Stimulated activated CD4-positive, alpha-beta T cell treated with anti-CD3 and anti-CD28 coated beads, Interleukin-1b, Interleukin-23, amount 100 ng/mL, for 1 hour (primary cell): ENCODE measurements at places on chromosomes 2 and 18.

GRCh38 chr2:239775623-239776435 lies 249.3 kb downstream of the NDUFA10 start:
- DNase-seq: no peak

DNA sequence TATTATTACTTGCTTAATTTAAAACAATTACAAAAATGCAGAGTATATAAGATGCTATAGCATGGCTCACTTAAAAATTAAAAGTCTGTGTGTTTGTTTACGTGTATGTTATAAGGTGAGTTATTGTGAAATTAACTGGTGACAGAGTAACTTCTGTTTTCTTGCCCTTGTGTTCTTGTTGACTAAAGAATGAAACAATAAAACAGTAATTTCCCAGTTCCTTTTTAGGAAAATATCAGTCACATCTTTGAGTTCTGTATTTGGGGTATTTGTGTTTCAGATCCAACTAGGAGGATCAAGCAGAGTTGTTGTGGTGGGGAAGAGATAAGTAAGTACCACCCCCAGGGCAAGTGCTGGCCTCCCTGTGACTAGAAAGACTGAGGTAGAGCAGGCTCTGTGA lies 143.6 kb downstream of the CCDC148 start:
- no peak for DNase-seq

DNA sequence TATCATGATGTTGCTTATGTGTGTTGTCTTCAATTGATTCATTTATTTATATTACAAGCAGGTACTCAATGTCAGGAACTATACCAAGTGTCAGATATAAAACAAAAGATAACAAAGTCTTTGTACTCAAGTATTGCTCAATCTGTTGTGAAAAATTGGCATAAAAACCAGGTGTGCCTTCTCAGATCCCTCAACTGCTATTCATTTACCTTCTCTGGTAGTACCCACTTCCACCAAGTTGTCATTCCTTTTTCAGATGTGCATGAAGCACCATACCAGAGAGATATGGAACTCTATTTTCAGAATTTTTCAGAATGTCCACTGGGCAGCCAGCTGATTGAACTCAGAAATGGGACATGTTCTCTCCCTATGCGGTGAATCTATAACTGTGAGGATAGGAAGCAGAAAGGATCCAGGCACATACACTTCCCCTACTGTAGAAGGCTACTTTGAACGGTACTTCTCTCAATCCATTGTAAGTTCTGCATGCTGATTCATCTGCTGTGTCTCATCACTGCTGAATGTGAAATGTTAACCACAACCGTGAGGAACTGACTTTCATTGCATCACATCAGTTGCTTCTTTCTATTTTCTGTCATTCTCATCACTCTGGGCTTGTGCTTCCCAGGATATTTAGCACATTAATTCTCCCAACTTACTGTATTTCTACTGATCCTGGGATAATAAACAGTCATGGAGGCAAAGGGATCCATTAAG lies 1621.3 kb downstream of the SUCLG1 start:
- no peak for DNase-seq

GRCh38 chr2:4247791-4248190 lies 544.4 kb downstream of the DCDC2C start:
- DNase-seq: no peak

GRCh38 chr2:1978706-1979105 lies 234.4 kb upstream of the PXDN start:
- DNase-seq: no peak

- DNase-seq: no peak
These were observed 102.9 kb downstream of the CABLES1 start for GRCh38 chr18:23238152-23238531.

GRCh38 chr2:233065954-233066470 lies 5.9 kb downstream of the INPP5D start:
- DNase-seq: no peak

GRCh38 chr2:142315346-142315745 lies 184.5 kb upstream of the LRP1B start:
- DNase-seq: no peak

DNA sequence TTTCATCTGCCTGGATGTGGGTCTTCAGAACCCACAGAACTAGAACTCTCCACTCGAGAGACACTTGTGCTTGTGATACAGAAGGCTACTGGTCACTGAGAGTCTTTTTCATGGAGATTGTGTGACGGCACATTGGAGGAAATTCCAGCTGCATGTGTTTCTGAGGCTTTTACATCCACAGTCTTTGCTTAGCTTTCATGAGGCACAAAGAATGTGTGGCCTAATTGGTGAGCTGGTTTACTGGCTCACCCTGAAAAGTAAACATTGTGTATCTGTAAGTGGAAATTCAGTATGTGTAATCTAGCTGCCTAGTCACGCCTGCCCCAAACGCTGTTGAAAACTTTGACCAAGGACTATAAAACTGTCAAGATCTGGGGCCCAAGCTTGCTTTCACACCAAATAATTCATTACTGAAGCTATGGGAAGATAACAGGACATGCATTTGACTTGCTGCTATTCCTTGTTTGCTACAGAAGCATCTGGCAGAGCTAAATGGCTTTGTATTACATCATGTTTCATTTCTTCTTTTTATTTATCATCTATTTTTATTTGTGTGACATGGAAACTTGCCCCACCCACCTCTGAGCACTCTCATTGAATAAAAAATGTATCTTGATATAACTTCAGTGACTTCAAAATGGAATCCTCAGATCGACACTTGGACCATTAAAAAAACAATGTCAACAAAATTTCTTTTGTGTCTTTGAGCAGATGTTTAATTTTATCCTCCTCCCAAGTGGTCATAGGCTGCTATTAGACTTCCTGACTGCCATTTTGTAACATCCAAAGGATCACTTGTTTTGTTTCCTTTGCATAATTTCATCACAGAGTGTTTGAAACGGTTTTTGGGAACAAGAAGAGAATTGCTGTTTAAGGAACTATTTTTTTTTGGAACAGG lies 80.2 kb downstream of the EFEMP1 start:
- DNase-seq: no peak

DNA sequence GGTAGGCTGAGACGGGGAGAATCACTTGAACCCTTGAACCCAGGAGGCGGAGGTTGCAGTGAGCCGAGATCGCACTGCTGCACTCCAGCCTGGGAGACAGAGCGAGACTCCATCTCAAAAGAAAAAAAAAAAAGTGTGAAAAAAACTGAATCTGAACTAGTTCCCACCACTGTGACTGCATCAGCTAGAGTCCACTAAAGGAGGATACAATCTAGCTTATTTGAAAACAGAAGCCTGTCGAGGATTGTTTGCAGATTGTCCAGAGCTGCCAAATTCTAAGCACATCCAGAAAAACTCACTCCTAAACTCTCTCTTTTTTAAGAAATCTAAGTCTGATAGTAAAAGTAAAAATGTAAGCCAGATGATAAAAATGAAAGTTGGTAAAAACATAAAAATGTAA lies 10.6 kb downstream of the GFPT1 start:
- DNase-seq: no peak

DNA sequence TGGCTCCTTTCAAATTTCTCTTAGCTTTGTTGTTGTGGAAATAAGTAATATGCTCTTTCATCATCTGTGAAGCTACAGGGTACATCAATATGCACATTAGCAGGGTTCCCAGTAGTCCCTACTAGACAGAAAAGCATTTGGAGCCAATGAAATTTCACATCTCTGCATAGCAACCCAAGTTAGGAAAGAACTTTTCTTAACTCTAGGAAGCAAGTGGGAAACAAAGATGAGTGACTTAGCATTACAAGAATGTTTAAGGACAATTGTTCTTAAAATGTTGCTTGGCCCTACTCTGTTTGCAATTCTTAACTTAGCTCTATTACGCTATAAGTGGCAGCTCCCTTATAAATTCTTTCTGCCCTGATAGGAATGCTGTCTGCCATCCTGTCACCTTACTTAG lies 39.6 kb downstream of the ZEB2 start:
- DNase-seq: no peak

- no peak for DNase-seq
These were observed 459.4 kb upstream of the UBE2E3 start for GRCh38 chr2:180520921-180521581.

DNA sequence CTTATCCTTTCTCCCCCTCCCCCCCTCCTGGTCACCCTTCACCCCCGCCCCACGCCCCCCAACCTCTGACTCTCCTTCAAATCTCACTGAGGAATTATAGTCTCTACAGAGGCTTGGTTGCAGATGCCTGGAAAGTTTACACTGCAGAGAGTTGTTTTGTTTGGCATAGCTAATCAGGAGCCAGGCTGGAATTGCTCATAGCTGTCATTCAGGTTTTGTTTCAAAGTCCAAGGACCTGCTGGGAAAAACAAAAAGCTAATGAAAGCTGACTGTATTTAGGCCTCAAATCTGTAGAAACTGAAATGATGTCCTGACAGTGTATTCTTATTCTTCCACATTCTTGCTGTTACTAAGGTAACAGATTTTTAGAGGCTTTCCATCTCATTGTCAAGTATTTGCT lies 22.6 kb downstream of the GREB1L start:
- DNase-seq: no peak

GRCh38 chr2:10776231-10776977 lies 36.2 kb downstream of the PDIA6 start:
- no peak for DNase-seq

- DNase-seq: no peak
These were observed 105.4 kb downstream of the ACKR3 start for GRCh38 chr2:236675051-236675450.

GRCh38 chr2:30371772-30372373 lies 75.2 kb upstream of the LCLAT1 start:
- DNase-seq: no peak

- DNase-seq: no peak
These were observed at the start of gene LBX2 for GRCh38 chr2:74499267-74499939. TSS of gene LBX2 (minus strand) at chr2:74499603. CDS start at chr2:74499537, 66 bp downstream.

DNA sequence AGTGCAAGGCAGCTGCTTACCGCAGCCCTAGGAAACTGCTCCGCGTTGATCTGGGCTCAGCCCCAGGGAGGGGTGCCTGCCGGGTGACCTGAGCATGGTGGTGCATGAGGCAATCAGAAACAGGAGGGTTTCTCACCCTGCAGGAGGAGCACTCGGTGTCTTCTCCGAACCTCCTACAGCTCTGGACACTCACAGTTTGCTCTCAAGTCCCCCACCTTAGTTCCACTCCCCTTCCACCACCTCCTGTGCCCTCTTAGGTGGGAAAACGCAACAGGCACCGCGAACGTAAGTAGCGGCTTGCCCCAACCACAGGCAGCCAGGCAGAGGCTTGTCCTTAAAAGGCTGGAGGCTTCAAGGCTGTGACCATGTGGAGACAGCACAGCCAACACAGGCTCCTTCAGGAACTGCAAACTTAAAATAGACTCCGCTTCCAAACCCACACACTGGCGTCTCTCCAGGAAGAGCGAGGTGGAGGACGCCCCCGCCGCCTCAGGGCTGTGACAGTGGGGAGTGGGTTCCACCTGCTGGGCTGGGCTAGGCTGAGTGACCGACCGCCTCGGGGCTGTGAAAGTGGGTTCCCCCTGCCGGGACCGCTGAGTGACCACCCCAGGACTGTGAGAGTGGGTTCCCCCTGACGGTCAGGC lies 71.6 kb downstream of the NDUFA10 start:
- no peak for DNase-seq

DNA sequence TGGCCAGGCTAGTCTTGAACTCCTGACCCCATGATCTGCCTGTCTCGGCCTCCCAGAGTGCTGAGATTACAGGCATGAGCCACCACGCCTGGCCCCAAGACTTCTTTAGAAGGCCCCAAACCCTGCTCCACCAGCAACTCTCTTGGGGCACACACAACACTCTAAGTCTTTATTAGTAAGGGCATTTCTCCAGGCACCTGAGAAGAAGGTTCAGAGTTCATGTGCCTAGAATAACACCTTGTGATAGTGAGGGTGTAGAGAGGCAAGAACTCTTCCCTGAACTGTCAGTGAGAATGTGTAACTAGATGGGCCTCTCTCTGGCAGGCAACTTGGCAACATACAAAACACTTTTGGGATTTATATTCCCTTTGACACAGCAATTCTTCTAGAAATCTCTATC lies 43.8 kb downstream of the SH2D6 start:
- no peak for DNase-seq

- no peak for DNase-seq
These were observed 81.7 kb downstream of the GLI2 start for GRCh38 chr2:120817136-120817955.

GRCh38 chr2:18271370-18272147 lies 288.9 kb downstream of the RDH14 start:
- no peak for DNase-seq

DNA sequence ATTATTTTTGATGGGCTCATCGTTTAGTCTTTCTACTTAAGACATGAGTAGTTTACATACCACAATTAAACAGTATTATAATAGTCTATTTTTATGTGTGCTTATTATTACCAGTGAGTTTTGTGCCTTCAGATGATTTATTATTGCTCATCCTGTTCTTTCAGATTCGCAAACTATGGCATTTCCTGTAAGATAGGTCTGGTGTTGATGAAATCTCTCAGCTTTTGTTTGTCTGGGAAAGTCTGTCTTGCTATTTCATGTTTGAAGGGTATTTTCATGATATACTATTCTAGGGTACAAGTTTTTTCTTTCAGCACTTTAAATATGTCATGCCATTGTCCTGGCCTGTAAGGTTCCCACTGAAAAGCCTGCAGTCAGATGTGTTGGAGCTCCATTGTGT lies 101.3 kb downstream of the DNAH7 start:
- DNase-seq: no peak

GRCh38 chr2:120310136-120310535 lies 35.8 kb upstream of the INHBB start:
- DNase-seq: no peak

GRCh38 chr2:78999406-78999805 lies 26.1 kb upstream of the REG3G start:
- DNase-seq: no peak

GRCh38 chr2:23669413-23670244 lies 257.3 kb downstream of the ATAD2B start:
- no peak for DNase-seq

- DNase-seq: no peak
These were observed 72.5 kb upstream of the OTOF start for GRCh38 chr2:26550276-26551015.
